Activated naive CD8-positive, alpha-beta T cell treated with anti-CD3 and anti-CD28 coated beads, Interleukin-2, amount 50 U/mL, for 24 hours (primary cell): ENCODE measurements at places on chromosomes 2 and 18.

- DNase-seq: no peak
These were observed 160.0 kb downstream of the DNAH6 start for GRCh38 chr2:84676295-84676694.

DNA sequence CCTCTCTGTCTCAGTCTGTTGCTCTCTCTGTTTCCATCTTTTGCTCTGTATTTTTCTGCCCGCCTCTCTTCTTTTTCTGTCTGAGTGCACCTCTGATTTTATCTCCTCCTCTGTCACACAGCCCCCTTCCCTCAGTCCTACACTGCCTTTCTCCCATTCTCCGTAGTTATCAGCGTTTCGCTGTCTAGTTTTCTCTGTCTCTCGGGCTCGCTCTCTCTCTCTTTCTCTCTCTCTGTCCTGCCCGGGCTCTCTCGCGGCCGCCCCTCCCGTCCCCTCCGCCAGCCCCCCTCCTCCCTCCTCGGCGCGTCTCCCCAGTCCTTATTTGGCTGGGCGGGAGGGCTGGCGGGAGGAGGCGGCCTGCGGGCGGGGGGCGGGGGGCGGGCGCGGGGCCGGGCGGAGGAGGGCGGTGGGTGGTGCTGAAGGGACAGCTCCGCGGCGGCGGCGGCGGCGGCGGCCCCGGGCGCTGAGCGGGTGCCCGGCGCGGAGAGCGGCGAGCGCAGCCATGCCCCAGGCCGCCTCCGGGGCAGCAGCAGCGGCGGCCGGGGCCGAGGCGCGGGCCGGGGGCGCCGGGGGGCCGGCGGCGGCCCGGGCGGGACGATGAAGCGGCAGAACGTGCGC is at the start of gene KCNK3:
Gene KCNK3 (plus strand): TSS at position 444 of the 618 bp plus-strand sequence. CDS start 154 bp downstream, at position 598.
- DNase-seq: peak; percentile 52

GRCh38 chr2:12313445-12314126 is 403.1 kb upstream of the TRIB2 start:
- no peak for DNase-seq

DNA sequence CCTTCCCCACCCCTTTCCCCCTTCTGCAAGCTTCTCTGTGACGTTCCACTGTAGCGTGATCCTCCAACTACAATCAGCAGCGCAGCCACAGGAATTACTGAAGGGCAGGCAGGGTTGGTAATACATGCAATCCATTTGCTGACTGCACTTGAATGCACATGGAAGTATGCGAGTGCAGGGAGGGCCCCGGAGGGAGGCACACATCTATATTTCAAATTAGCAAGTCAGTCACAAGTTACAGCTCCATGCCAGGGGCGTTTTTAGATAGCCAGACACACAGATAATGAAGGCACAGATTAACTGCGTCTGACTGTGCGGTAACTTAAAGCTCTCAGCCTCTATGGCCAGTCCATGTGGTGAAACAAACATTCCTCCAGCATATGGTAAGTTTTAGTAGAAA is 209.2 kb upstream of the GATA6 start:
- no peak for DNase-seq

DNA sequence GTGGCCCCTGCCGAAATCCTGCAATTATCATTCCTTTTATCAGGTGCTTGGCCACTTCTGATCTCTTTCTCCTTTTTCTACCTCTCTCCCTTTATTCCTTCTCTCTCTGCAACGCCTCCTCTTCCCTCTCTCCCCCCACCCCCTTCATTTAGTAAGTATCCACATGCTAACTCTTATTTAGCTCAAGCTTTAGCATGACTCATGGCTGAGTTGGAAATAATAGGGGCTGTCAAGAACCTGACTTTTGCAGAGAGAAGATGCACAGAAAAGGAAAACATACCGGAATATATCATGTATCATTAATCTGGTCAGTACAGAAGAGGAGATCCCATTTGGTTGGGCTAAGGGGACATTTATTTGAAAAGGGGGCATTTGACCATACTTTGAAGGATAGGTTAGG is 33.1 kb downstream of the FAM171B start:
- DNase-seq: no peak

DNA sequence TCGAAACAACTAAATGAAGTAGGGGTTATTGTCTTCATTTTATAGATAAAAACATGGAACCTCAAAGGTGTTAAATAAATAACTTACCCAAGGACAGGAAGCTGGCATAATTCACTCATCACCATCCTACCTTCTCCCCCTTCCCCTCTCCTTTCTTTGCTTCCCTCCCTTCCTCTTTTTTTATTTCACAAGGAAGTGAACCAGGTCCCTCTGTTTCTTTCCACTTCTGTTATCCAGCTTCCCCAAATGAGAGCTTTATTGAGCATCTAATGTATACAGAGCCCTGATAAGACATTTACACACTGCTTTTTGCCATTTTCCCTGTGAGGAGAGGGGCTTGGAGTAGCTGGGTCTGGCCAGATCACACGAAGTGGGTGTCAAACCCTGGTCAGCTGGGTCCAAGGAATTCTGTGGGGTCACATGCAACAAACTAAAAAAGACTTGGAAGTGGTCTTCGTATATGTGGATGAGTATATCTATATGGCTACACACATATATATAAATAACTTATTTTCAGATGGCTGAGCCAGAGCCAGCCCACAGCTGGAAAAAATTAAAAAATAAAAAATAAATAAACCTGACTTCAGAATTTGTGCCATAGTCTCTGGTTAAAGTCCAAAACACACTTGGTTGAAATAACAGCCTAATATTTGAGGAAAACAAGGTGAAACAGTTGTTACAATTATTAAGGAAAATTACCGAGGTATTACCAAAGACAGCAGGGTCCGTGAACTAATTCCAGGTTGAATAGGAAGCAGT is 49.3 kb upstream of the FOSL2 start:
- no peak for DNase-seq

- no peak for DNase-seq
These were observed 215.3 kb upstream of the CDH19 start for GRCh38 chr18:66819235-66819634.

DNA sequence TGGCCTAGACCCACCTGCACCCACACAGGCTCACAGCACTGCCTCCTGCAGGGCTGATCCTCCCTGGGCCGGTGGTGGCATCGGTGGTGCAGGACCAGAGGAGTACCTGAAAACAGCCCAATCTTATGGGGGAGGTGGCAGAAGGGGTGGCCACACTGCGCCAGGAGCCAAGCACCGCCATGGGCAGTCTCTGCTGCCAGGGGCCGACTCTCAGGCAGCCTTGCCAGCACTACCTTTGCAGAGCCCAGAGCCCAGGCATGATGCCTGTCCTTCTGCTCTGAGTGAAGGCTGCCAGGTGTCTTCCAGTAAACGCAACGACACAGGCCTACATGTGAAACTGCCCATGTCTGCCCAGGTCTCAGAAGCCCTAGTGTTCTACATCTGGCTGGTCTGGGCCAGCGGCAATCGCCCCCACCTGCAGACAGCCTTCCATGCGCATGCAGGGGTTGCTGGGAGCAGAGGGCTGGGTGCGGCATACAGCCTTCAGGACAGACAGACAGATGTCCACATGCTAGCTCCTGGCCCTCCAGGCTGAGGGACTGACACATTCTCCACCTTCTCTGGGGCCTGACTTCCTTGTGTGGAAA is 6.8 kb downstream of the HS6ST1 start:
- no peak for DNase-seq

DNA sequence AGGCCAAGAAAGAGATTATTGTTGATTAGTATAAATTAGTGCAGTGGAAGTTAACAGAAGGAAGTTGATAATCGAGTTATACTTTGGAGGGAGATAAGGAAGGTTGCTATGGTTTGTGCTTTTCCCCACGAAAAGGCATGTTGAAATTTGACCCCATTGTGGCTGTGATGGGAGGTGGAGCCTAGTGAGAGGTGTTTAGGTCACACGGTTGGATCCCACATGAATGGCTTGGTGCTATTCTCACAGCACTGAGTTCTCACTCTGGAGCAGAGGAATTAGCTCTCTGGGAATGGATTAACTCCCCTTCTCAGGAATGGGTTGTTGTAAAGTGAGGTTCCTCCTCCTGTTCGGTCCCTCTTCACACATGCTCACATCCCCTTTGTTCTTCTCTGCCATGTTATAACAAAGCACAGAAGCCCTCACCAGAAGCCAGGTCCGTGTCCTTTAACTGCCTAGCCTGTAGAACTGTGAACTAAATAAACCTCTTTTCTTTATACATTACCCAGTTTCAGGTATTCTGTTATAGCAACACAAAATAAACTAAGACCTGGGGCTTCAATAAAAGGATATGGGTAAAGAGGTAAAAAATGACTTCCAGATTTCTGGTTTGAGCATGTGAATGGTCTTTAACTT is 21.9 kb downstream of the PIGN start:
- DNase-seq: no peak

DNA sequence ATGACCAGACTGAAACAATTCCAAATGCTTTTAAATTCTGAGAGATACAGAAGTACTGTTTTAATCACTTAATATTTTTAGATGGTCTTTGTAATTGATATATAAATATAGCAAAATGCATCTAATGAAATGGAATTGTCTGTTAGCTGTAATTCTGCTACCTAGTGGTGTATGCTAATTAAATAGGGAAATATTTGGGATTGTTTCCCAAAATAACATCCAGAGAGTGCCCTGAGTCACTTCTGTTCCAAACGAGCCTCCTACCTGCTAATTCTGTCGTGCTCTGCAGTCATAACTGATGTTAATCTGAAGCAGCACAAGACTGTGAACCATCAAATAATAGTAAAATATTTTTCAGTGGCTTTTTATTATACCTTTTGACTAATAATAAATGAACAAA is 71.4 kb upstream of the NOSTRIN start:
- no peak for DNase-seq

DNA sequence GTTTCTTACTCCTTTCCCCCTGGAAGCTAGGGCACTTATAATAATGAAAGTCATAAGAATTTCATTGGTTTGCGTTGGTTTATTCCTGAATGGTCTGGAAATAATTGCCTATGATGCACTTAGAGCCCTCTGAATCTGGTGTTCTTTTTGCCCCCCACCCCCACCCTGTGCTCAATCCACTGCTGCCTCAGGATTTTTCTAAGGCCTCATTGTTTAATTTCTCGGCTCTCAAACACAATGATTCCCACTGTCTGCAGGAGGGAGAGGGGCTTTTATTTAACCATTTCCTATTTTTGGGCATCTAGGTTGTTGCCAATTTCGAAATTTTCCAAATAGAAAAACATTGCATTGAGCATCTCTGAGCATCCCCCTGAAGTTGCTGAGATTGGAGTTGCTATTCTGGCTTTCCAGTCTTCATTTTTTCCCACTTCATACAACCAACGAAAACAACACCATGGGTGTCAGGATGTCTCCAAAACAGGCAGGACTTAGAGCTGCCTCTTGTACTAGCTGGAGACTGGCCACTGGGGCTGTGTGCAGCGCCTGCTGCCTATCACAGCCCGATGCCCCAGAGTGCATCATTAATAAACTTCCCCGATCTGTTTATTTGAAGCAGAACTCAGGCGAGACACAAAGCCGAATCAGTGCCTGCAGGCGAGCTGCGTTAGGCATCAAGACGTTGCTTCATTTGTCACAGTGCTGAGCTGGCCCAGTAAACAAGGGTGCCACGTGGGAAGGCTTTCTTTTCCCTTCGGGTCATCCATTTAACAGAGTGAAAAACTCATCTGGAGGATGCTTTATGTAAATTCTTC is 1.8 kb upstream of the PCARE start:
- DNase-seq: no peak

DNA sequence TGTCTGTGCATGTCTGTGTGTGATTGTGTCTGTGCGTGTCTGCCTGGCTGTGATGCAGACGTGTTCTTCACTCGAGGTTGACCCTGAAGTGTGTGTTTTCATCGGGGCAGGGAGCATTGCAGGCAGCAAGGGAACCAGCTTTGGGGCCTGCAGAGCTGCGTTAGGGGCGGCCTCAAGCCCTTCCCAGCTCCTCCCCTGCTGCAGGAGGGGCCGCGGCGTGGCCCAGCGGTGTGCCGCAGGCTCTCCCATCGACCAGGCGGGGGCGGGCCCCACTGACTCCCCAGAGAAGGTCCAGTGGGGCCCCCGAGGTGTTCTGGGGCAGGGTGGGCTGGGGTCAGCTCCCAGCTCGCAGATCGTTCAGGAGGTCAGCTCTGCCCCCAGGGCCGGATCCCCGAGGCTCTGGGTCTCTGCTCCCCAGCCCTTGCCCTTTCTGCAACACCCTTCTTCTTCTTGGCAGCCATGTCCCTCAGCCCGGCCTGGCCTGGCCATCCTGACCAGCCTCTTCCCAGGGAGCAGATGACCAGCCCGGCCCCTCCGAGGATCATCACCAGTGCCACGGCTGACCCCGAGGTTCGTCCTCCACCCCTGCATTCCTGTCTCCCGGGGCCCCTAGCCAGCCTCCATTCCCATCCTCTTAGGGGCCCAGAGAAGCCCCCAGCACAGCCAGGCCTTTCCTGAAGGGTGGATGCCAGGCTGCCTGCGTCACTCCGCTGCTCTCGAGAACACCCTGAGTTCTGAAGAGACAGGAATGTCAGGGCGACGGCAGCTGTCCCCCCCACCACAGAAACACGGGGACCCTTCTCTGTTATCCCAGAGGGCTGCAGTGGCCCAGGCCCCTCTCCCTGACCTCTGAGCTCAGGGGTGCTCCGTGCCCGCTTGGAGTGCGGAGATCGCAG is 11.1 kb upstream of the KLHL30 start:
- peak; percentile 20 for DNase-seq

DNA sequence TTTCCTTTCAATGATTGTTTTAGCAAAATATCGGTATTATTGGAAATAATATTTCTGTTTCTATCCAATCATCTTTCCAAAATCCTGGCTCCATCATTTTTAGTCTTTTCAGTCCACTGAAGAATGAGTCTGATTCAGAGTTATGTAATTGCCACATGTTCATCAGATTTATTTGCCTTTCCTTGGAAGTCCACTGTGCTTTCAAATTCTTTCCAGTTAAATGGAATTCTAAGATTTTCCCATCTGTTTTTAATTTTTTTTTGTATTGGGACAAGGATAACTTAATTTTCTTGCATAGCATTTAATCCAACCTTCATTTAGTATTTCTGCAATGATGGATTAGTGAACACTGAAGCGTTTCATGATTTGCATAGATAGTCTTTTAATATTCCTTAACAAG is 521.5 kb upstream of the NRXN1 start:
- DNase-seq: no peak

DNA sequence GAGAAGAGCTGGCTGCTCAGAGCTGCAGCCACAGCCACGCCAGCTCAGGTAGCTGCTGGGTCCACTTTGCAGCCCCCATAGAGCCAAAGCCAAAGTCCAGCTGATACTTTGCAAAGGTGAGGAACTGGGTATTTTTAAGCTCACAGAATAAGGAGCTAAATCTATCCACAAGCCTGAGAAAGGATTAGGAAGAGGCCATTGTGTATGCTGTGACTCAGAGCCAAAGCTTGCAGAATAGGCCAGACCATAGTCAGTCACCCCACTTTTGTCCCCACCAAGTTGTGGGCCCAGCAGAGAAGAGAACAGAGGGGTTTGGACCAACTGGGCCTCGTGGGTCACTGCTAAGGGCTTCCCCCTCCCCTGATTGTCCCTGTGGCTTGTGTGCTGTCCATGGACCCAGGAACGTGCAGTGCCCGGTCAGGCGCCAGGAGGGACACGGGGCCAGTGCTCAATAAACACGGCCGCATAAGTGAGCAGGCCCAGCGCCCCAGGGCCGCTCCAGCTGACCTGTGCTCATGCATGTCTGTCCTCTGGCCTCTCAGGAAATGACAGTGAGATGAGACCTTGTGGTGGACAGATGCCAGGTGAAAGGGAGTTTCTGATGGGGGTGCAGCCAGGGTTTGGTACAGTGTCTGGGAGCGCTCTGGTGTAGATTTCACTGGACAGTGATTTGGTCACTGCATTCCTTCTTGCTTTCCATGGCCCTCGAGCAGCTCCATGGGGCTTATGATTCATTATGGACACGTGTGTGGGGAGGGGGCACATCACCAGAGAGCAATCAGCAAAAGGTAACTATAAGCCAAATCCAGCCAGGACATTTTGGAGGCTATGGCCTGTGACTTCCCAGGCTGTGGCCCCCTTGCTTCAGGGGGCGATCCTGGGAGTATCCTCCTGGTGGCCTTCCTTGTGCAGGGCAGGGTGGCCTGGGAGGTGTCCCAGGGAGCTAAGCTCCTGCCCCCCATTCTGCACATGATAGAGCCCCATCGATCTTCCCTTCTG is 31.3 kb downstream of the MAL start:
- no peak for DNase-seq
